ENCODE measurements at places on chromosomes 12 and 14.

- DNase-seq = no peak
Measured at GRCh38 chr14:31828946-31829868, 247.9 kb upstream of the ARHGAP5 start.

GRCh38 chr12:109480356-109480755, 2.9 kb downstream of the UBE3B start:
- no peak for DNase-seq

GRCh38 chr12:41327096-41327895, 139.2 kb downstream of the PDZRN4 start:
- no peak for DNase-seq

- DNase-seq = no peak
Measured at GRCh38 chr12:89070603-89071002, 281.7 kb downstream of the DUSP6 start.

- no peak for DNase-seq
Measured at GRCh38 chr14:88611878-88612277, 49.0 kb downstream of the ZC3H14 start.

DNA sequence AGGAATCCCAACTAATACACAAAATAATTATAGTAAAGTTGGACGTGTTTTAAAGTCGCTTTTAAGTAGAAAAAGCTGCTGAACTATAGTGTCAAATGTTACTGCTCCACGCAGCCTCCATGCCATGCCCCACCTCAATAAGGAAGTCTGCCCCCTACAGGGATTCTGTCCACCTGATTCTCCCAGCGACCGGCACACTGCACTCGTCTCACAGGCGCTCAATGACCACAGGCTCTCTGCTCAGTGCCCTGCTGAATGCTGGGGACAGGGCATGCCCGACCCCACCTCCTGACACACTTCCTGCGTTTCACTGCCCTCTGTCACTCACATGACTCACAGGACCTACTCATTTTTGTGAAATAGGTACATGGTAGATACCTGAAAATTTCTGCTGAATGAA, 48.9 kb downstream of the BDKRB1 start:
- no peak for DNase-seq

DNA sequence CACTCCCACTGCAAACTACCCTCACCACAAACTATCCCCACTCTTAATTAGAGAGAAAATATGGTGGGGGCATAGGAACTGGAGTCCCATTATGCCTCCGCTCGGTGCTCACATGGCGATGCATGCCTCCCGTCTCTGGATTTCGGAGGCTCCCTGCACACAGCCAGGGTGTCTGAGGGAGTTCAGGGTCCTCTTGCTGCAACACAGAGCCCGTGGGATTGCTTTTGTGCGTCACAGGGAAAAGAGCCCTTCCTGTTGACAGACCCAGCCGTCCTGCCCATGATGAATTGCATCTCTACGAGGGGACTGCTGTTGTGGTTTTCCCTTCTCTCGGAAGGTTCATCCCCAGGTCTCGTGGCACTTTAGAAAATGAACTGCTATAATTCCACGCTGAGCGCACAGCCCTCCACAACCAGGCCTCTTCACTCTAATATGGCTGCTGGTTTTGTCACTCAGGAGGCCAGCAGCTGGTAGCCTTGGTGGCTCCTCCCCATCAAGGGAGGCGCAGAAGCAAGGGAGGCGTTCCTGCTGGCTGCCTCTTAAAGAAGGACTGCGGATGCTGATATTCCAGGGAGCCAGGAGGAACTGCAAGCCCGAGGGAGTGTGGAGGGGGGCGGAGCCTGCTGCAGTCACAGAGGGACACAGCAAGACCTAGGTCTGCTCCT, 158.0 kb downstream of the KCNA5 start:
- DNase-seq = peak; percentile 68

GRCh38 chr12:114213055-114213581, 192.8 kb downstream of the TBX5 start:
- DNase-seq = no peak

GRCh38 chr14:100441271-100441947, 118.3 kb downstream of the SLC25A47 start:
- no peak for DNase-seq

DNA sequence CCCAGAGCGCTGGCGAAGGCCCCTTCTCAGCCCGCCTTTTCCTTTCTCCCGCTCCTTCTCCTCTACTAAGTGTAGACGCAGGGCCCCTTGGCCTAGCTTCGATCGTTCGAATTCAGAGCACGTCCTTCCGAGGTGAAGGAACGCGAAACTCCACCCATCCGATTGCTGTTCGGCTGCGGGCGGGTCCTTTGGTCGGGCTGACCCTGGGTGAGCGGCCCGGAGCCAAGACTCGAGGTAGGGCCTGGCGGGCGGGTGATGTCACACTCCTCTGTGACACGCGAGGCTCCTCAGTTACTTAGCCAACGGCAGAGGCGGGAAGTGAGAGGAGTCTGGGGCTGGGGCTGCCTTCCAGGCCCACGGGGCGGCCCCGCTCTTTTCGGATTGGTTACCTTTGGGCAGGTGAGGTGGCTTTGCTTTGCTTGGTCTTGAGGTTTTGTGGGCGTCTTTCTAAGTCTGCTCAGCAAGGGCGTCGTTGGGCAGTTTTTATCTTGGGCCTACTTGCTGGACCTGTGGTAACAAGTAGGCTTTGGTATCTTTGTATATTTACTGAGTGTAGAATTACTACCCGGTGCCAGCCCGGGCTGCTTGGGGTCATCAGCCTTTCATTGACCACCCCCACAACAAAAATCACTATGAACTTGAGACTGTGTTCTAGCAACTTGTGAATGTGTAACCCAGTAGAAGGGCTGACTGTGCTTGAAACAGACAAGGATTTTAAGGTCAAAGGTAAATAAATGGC, 694 bp downstream of the TMBIM6 start:
- DNase-seq = no peak

DNA sequence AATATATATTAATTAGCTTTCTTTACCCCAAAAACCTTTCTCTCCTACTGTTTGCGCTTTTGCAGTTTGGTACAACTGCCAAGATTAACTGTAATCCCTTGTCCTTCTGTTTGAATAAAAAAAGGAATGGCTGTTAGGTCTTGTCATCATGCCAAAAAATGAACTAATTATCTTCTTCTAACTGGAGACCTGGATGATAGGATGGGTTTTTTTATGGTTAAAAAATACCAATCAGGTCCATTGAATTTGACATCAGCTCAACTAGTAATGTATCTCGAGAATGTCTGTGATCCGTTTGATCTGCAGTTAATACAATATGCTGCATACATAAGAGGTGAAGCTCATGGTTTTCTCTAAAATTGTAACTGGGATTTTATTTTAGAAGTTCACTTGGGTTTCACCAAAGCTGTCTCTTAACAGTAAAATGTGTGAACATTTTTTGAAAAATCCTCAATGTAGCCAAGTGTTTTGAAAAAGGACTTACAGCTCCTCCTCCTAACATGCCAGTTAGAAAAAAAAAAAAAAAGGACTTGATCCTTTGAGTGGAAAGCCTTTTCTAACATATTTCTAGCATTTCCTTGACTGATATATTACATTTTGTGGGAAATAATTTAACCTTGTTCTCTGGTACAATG, 96.8 kb downstream of the SRGAP1 start:
- DNase-seq = no peak

DNA sequence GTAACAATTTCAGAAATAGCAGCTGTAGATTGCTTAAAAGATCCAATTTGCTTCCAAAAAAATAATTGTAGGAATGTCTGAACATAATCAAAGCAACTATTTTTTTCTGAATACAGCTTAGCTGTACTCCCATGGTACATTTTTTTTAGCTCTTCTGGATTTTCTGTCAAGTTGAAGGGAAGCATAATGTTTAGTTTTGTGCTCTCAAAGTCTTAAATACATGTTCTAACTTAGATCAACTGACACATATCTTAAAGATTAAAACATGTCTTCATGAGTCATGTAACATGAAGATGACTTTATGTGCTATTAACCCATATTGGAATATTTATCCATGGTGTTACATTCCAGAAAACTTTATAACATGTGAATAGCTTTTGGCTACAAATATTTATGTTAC, 255.7 kb downstream of the BTG1 start:
- no peak for DNase-seq

GRCh38 chr14:105399466-105399775, 1.1 kb downstream of the TEX22 start:
- no peak for DNase-seq

GRCh38 chr12:78931466-78931990, 67.0 kb downstream of the SYT1 start:
- DNase-seq = no peak

GRCh38 chr12:98399532-98399931, 115.9 kb upstream of the TMPO start:
- DNase-seq = peak; percentile 42

- DNase-seq = no peak
Measured at GRCh38 chr12:88413646-88414045, 166.6 kb downstream of the KITLG start.

DNA sequence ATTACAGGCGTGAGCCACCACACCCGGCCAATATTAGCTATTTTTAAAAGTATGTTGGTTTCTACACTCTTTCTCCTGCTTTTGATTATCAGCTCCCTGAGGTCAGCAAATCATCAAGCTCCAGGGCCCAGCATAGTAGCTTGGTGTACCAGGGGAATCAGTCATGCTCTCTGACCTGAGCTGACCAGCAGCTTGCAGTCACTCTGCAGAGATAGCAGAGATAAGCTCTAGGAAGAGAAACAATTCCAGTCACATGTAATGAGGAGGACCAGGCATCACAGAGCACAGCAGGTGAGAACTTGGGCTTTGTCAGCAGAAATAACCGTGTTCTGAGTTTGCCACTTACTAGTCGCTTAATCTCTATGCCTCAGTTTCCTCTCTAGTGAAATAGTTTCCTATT, 8.5 kb downstream of the PLEKHD1 start:
- no peak for DNase-seq

- no peak for DNase-seq
Measured at GRCh38 chr12:51871126-51871525, 16.8 kb upstream of the ANKRD33 start.

Measured in NCI-H1417 (cell line).